Uterine smooth muscle cell (primary cell): ENCODE measurements at places on chromosomes 12 and 14. TPM values are rescaled to one million over a fixed set of nuclear protein-coding genes. Genes with fewer than 3 reads are reported as not detected.

Gene ANO4
- total RNA-seq: 5.9 and 7.4 TPM in 2 replicates

Gene RNASE4
- total RNA-seq: 15.8 and 21.6 TPM in 2 replicates

Gene LPAR5
- 0.12 TPM in 1 of 2 replicates, not detected in the other for total RNA-seq

Gene C1QL4
- total RNA-seq: 0.37 and 0.77 TPM in 2 replicates

Gene DCN
- total RNA-seq: 87.0 and 193 TPM in 2 replicates

Gene TMEM229B
- total RNA-seq: 0.33 and 0.62 TPM in 2 replicates

Gene ANO2
- total RNA-seq: under 0.01 TPM in 1 of 2 replicates, not detected in the other
